ENCODE measurements at places on chromosomes 16 and 17.

DNA sequence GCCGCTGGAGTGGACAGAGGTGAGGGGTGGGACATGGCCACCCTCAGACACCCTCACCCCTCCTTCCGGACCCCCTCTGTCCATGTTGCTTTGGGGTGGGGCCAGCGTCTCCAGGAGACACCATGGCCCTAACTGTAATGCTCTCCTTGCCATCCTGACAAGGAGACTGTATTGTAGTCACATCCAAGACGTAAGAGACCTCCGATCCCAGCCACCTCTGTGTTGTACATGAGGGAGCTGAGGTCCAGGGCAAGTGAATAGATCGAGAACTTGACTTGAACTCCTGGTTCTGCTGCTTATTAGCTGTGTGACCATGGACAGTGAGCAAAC lies 30.2 kb downstream of the POLR3E start:
- DNase-seq: no peak

DNA sequence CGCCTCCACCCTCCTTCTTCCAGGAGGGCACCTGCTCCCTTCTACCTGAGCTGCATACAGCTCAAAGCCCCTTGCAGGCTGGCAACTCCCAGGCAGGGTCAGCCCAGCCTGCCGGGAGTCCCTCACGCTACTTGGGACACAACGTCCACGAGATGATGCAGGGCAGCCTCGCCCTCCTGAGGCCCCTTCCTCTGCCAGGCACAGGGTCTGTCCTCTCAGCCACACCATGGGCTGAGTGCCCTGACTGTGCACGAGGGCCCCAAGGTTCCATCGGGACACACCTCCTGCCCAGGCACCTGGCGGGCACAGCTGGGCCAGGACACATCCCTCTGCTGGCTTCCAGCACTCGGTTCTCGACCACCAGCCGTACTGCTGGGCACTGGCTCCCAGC lies 30.9 kb upstream of the ZC3H18 start:
- no peak for DNase-seq

- no peak for DNase-seq
Measured at GRCh38 chr16:84270071-84270470, 24.6 kb upstream of the WFDC1 start.

GRCh38 chr17:614653-615546 lies 99.7 kb downstream of the VPS53 start:
- no peak for DNase-seq

- DNase-seq: peak; percentile 41
Measured at GRCh38 chr16:85514295-85514597, 98.9 kb upstream of the GSE1 start.

DNA sequence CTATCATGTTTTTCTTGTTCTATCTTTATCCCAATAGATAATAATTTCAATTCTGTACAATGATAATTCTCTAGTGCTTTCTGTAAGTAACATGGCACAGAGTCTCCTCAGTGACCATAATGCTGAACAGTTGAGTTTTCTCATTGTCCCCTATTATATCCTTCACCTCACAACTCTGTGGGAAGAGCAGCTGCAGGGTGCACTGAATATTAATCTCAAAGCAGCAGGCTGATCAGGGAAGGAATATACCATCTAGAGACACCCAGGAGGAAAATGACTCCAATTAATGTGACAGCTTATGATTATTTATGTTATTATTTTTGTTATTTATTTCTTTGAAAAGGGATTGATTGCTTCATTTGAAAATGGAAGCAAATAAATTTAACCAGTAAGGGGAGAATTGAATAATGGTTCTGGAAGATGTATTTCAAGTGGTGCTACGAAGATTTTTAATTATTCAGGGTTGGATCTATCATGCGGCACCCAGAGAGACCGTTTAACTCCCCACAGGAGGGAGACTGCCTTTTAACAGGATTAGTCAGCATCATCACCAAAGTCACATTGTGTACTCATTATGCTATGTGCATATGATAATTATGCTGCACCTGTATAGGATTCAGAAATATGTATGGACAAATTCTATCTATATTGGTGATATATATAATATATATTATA lies 1015.7 kb upstream of the GOT2 start:
- no peak for DNase-seq

GRCh38 chr16:21023509-21024202 lies 123.1 kb downstream of the LYRM1 start:
- no peak for DNase-seq

DNA sequence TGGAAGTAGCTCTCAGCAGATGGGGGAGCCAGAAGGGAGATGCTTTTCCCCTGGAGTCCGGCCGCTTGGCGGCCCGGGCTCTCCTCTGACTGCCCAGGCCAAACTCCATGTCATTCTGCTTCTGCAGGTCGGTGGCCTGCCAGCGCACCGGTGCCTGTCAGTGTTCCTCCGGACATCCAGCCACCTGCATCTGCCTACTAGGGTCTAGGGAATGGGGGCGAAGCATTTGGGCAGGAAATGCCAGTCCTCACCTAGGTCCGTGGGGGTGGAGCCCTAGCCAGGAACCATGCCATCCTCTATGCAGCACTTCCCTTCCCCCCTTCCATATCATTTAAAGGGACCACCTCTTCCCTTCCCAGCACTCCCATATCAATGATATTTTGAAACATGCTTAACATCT lies 34.2 kb downstream of the GJC1 start:
- no peak for DNase-seq

- no peak for DNase-seq
Measured at GRCh38 chr16:74556375-74556922, 50.5 kb downstream of the GLG1 start.

DNA sequence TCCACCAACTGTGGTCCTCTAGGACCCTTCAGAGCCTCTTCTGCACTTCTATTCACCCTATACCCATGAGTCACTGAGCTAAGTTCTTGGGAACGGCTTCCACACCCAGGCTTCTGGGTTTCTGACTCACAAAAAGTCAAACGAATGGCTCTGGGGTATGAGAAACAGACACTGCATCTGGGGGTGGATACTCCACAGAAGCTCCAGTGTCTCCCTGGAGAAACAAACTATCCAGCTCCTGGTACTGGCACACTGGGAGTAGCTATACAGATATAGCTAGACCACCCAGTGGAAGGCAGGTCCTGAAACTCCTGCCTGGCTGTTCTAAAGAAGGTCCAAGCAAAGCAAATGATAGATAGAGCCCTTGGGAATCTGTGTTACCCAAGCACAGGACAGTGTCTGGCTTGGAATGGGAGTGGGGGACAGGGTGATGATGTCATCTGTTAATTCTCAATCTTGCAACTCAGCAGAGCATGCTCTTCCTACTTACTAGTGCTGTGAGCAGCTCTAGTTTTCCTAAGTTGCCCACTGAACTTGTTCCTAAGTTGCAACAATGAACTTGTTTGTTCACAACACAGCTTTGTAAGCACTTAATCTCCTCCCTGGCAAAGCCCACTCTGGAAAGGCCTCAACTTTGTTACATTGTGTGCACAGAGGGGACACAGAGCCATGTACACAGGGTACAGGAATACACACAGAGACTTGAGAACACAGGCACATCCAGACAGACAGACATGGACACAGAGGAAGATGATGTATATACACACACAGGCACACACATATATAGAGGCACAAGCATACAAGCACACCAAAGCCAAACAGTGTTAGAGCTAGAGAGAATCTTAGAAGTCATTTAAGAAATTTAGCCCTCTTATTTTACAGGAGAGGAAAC lies 6.7 kb downstream of the MMP28 start:
- no peak for DNase-seq
